ENCODE measurements at places on chromosomes 5 and 9.

DNA sequence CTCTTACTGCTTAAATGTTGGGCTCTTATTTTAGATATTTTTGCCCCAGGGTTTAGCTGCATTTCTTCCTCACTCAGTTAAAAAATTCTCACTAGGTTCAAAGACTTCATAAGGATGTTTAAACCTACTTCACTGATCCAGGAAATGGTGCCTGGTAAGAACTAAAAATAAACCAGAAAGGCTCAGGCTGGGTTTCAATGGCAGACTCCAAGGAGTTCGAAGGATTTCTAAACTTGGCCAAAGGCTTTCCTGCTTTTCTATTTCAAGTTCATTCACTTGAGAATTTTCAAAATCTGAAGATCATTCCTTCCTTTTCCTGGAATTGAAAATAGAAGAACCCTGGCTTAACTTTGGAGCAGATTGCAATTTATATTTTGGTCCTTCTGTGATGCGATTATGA lies 193.0 kb upstream of the MAP1B start:
- DNase-seq, result no peak
- no peak overlapping the region for H3K27ac ChIP-seq
- peaks cover 5% of the 10 kb centered on the region for H3K4me1 ChIP-seq
- no peaks in the 10 kb centered on the region for H3K27me3 ChIP-seq
- H3K4me3 ChIP-seq, result no peak overlapping the region

- H3K27ac ChIP-seq, result no peak overlapping the region
- no peak for DNase-seq
- H3K4me1 ChIP-seq, result no peaks in the 10 kb centered on the region
- H3K36me3 ChIP-seq, result no peaks in the 10 kb centered on the region
- H3K27me3 ChIP-seq, result no peaks in the 10 kb centered on the region
These were observed 96.4 kb downstream of the DIRAS2 start for GRCh38 chr9:90546200-90546599.

DNA sequence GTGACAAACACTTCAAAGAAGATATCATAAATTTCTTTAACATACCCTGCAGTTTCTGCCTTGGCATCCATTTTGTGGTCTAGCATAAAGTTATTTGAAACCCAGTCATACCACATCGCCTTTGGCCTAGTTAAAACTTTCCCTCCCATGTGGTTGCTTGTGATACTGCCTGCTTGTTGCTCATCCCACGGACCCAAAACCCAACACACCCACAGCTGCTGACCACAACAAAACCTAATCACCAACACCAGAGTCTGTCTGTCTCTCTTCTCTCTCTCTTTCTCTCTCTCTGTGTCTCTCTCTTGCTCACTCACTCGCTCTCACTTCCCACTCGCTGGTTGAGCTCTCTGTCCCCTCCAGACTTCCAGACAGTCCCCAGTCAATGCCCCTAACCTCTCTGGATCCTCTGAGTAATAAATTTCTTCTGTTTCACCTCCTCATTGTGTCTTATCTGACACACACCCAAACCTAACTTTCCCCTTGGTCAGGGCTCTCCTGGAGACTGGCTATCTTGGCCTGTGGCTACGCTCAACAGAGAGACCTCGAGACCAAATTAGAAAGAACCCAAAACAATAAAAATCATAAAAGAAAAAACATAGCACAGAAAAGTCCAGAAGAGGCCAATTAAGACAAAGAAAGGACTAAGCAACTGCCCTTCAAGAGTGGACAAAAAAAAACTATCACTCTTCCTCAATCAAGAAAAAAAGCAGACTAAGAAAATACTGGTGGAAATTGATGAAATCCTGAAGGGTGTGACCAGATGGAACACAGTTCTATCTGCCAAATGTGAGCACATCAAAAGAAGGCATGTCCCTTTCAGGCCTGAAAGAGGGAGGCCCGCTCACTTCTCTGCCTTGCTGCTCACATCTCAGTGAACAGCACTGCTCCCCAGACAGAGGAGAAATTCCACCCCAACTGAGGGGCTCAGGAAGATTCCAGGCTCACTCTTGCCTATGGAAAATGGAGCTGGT lies 41.5 kb downstream of the TTLL11 start:
- no peaks in the 10 kb centered on the region for H3K27me3 ChIP-seq
- H3K36me3 ChIP-seq, result no peaks in the 10 kb centered on the region
- H3K4me1 ChIP-seq, result no peaks in the 10 kb centered on the region
- H3K27ac ChIP-seq, result no peak overlapping the region
- no peak for DNase-seq

DNA sequence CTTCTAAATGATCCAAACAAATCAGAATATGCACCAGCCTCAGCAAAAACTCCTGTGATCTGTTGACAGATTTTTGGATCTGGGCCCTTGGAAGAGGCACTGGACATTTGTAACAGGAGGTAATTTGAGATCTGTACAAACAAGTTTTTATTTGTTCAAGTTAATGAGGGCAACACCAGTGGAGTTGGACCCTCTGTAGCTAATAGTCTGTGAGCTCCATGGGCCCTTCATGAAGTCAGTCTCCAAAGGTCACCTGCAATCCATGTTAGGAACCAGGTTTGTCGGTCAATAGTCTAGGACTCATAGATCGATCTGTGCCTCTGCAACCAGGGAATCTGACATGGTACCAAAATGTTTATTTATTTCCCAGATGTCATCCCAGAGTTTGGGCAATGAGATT lies 40.9 kb downstream of the PAM start:
- H3K4me3 ChIP-seq, result no peak overlapping the region
- H3K27me3 ChIP-seq, result no peaks in the 10 kb centered on the region
- H3K27ac ChIP-seq, result no peak overlapping the region
- no peak for DNase-seq
